ENCODE measurements at places on chromosomes 3 and 15.

DNA sequence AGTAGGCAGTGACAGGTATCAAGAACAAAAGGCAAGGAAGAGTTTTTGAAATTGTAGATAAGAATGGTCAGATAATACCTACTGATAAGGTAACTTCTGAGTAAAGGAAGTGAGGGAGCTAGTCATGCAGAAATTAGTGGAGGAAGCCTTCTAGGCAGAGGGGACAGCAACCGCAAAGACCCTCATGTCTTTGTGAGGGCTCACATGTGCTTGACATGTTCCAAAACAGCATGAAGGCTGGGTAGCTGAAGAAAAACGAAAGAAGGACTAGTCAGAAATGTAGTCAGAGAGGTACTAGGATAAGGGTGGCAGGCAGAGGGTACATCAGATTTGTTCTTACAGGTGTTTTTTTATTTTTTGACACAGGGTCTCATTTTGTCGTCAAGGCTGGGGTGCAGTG lies 5.3 kb downstream of the SIN3A start:
- DNase-seq, result peak; percentile 17

DNA sequence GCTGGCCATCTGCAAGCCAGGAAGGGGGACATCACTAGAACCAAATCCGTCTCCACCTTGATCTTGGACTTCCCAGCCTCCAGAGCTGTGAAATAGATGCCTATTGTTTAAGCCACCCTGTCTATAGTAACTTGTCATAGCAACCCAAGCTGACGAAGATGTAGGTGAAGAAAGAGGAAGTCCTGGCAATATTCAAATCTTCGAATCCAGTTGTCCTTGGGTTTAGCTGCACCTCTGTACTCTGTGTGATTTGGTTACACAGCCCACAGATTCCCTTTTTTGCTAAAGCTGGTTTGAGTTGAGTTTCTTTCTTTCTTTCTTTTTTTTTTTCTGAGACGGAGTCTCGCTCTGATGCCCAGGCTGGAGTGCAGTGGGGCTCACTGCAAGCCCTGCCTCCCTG lies 68.0 kb upstream of the XCR1 start:
- peak; percentile 15 for DNase-seq

DNA sequence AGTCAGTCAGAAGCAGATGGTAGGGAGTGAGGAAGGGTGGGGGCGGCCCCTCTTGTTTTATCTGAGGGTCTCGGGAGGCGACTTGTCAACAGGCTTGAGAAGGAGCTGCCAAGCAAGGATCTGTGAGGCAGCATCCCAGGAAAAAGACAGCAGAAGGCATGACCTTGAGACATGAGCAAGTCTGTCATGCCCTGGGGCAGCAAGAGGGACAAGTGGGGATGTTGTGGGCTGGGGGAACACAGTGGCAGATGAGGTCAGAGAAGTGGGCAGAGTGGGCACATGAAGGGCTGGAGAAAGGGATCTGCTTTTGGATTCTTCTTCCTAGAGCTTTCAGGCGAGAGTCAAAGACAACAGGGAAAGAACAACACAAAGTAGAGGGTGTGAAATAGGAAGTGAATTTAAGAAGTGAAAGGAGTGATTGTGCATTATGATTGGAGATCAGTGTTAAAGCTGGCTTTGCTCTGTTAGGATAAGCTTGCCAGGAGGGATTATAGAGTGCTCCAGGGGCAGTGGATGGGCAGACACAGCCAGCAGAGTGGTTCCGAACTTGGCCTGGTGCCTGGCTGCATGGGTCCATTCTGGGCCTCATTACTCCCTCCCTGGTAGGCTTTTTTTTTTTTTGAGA lies 73.3 kb downstream of the USP13 start:
- no peak for DNase-seq

DNA sequence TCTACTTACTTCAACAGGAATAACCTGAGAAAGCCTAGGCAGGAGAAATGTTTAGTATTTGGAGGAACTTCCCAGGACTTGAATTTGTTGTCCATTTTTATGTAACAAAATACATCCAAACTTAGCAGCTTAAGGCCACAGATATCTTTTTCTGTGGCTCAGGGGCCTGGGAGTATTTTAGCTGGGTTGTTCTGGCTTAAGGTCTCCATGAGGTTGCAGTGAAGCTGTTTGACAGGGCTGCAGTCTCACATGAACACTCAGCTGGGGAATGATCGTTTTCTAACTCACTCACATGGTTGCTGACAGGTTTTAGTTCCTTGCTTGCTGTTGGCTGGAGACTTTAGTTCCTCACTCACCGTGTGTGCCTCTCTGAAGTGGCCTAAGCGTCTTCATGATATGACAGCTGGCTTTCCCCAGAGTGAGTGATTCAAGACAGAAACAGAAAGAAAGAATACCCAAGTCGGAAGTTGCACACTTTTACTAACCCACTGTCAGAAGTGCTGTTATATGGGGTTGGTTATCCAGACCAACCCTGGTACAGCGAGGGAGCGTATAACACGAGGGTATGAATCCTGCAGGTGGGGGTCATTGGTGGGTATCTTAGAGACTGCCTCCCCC lies 229.7 kb upstream of the TBL1XR1 start:
- peak; percentile 64 for DNase-seq

DNA sequence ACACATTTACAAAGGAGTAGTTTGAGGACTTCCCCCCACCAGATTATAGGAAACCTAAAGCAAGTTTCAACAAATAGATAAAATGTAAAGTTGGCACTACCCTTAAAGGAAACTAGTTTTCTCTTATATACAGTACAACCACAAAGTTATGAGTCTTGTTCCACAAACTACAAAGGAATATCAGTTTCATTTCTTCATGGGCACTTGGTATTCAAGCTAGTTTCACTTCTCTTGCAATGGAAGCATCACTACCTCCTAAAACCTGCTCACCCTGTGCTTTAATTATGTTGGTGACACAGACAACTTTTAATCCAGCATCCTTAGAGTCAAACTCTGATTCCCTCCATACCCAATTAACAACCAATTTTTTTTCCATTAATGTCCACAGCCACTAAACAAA lies 707.0 kb downstream of the ROBO2 start:
- DNase-seq, result no peak

DNA sequence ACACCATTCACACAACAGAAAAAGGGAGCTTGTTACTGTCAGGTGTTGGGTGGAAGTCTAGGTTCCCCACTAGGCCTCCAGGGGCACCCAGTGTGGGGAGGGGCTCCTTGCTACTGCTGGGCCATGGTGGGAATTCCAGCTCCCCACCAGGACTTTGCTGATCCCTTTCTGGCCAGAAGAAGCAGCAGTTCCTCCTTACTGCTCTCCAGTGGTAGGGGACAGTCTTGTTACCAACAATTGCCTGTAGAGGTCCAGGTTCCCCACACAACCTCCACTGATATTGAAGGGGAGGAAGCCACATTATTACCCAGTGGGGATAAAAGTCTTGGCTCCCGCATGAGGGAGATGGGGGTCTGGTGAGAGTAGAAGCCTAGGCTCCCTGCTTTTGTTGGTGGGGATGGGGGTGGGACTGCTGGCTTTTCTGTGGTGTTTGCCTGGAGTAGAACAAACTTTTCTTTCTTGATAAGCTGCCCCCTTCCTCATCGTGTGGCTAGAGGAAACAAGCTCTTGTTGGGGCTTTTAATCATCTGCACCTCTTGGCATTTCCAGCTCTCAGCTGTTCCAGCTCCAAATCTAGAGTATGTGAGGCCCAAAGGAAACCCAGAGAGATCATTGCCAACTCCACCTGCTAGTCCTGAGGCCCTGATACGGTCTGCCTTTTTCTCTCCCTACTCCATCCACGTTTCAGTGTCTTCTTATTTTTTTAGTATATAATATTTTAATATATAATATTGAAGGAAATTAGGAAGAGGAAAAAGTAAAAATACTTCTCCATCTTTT lies 824.2 kb downstream of the AGBL1 start:
- no peak for DNase-seq

GRCh38 chr15:83300826-83301225 lies 16.4 kb upstream of the BNC1 start:
- DNase-seq, result no peak

DNA sequence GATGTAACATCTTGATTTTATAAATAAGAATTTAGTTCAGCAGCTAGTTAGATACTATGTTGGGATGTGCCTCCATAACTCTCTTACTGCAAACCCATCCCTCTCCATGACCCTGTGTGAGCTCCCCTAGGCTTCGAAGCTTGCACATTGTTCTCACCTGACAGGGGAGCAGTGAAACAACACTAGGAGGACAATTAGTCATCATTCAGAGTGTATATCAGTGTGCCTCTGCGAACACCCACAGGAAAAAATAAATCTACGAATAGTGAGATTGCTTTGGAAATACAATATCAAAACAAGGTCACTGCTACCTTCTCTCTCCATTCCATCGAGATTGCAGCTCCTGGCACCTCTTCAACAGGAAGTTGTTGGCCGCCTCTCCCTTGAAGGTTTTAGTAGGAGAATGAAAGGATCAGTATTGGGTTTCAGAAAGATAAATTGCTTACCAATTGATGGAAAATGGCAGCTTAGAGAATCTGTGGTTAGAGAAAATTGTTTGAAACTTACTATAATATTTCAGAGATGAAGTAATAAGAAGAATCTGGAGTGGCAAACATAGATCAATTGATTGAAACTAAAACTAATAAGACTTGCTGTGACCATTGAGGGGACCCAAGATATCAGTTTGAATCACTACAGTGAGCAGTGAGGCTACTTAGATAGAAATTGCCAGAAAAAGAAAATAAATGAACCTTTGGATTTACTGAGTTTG lies 103.2 kb downstream of the CHL1 start:
- DNase-seq, result no peak

DNA sequence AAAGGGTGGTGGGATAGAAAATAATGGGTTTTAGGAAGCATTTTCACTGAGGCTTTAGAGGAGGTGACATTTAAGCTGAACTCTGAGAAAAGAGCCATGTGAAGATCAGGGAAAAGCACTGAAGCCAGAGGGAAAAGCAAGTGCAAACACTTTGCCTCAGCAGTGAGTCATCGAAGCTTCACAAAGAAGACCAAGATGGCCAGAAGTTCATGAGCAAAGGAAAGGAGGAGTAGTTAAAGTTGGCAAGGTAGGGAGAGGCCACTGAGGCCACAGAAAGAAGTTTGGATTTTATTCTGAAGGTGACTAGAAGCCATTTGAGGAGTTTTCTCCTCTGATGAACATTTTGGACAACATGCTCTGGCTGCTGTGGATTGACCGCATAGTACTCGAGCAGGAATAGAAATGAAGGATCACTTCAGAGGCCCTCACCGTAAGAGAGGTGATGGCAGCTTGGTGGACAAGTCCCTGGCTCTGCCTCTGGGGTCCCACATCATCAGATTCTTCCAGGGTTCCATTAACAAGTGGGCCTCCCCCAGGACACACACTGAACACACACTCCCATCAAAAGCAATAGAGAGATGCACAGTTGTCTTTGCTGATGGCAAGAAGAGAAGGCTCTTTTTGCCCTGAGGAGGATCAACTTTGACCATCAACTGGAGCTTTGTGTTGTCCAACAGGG lies 75.5 kb downstream of the TOP2B start:
- DNase-seq, result no peak

DNA sequence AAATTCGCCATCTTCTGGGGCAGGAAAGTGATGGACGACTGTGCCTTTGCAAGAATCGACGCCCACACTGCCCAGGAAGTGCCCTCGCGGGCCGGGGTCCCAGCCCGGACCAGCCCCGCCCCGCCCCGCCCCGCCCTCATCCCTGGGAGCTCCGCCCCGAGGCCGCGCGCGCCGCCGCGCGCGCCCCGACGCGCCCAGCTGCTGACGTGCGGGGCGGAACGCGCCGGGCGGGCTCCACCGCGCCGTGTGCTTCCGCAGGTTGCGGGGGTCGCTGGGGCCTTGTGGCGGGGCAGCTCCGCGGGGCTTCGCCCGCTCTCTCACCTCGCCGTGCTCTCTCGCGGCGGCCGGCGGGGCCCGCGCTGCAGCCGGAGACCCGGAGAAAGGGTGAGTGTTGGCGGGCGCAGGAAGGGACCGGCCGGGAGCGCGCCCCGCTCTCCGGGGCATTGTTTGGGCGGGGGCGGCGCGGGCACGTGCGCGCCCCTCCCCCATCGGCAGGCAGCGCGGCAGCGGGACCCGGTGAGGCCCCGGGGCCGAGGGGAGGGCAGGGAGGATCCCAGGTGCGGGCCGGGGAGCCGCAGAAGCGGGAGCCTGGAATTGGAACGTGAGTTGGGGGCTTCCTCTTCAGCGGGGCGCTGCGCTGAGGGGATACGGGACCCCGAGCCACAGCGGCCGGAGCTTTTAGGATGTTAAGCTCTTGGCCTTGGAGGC lies at the start of gene YEATS2:
Gene YEATS2 (plus strand): TSS at position 188 of the 708 bp plus-strand sequence. CDS start 17,366 bp downstream, outside the sequence.
- peak; percentile 76 for DNase-seq

GRCh38 chr3:73772076-73772886 lies 147.5 kb upstream of the PDZRN3 start:
- no peak for DNase-seq

GRCh38 chr3:110413807-110414748 lies 657.5 kb upstream of the NECTIN3 start:
- no peak for DNase-seq

DNA sequence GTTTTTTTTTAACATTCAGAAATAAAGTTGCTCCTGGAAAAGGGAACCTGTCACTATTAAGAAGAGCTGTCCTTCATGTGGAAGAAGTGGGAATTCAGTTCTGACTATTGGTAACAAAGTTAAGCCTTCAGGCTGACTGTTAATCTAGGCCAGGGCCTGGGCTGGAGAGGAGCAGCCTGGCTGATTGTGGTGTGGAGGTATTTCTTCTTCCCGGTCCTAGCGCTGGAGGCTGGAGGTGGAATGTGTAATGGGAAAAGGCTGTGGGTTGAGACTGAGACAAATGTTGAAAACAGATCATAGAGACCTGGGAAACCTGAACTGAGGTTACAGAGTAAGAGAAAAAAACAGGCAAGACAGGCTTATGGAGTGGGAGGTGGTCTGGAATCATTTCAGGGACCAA lies 23.8 kb upstream of the SH3BP5 start:
- no peak for DNase-seq

DNA sequence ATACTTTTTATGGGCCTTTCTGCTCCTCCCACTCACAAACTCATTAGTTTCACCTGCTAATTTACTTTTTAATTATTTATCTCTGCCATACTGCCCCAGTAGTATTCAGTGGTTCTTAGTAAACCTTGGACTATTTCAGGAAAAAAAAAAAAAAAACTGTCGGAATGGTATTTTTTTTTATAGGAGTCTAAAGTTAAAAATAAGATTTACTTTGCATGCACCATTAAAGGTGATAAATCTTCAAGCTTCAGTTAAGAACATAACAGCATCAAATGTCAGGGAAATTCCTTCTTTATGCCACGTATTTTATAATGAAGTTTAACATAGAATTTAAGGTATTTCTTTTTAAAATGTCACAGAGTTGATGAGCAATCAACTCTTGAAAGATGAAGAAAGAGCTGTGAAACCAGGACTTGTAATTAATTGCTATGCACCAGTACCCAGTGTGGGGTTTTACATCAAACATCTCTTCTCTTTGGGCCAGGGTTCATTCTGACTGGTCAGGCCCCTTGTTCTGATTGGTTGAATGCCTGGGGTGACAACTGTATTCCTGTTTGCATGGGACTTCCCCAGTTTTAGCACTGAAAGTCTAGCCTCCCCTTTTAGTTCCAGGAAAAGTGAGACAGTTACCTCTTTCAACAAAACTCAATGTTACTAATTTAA lies 40.3 kb upstream of the PTPRG start:
- no peak for DNase-seq

All from CD4-positive, alpha-beta T cell treated with Interleukin-10 for 1 hour (primary cell).